ENCODE measurements at places on chromosomes 3 and 15.

GRCh38 chr15:58593870-58594269 is 155.6 kb downstream of the ADAM10 start:
- no peak for DNase-seq

GRCh38 chr3:172844428-172844827 is 93.9 kb downstream of the ECT2 start:
- no peak for DNase-seq

GRCh38 chr3:110178965-110179364 is 841.6 kb upstream of the DPPA4 start:
- no peak for DNase-seq

- no peak for DNase-seq
Measured at GRCh38 chr3:192367616-192368015, 359.7 kb downstream of the FGF12 start.

- no peak for DNase-seq
Measured at GRCh38 chr3:9257092-9257491, 7.6 kb upstream of the SRGAP3 start.

- no peak for DNase-seq
Measured at GRCh38 chr3:122025296-122025695, 3.2 kb upstream of the ILDR1 start.

GRCh38 chr15:78365917-78366316 is 25.8 kb downstream of the CRABP1 start:
- no peak for DNase-seq

GRCh38 chr3:11304175-11304574 is 32.0 kb downstream of the ATG7 start:
- DNase-seq, result no peak

- no peak for DNase-seq
Measured at GRCh38 chr3:150874666-150875219, 30.5 kb downstream of the MINDY4B start.

- no peak for DNase-seq
Measured at GRCh38 chr3:134106580-134106979, 76.9 kb upstream of the SLCO2A1 start.

Data from stimulated activated CD8-positive, alpha-beta memory T cell treated with anti-CD3 and anti-CD28 coated beads, Interleukin-4, amount 100 ng/mL, for 1 hour (primary cell).